ENCODE measurements at places on chromosomes 5 and 9. TPM values are rescaled to one million over a fixed set of nuclear protein-coding genes. Genes with fewer than 3 reads are reported as not detected.

- DNase-seq: no peak
Observed at GRCh38 chr9:112887381-112887780, 3.3 kb downstream of the SLC46A2 start.

PCDHB13 gene
- total RNA-seq: 5.9 TPM

FANCG gene
- 13.8 TPM for total RNA-seq

DNA sequence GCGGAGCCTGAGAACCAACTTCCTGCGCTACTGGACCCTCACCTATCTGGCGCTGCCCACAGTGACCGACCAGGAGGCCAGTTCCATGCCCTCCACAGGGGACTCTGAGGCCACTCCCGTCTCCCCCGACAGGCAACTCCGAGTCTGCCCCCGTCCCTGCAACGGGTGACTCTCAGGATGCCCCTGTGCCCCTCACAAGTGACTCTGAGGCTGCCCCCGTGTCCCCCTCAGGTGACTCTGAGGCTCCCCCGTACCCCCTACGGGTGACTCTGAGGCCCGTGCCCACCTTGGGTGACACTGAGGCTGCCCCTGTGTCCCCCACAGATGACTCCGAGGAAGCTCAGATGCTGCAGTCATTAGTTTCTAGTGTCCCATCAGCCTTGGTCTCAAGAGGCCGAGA, 25.1 kb downstream of the CEL start:
- peak; percentile 35 for DNase-seq

GRCh38 chr9:4743131-4743875, 2.3 kb upstream of the AK3 start:
- DNase-seq: no peak

CAMK4 gene
- total RNA-seq: 4.7 TPM

- DNase-seq: peak; percentile 94
Observed at GRCh38 chr5:150303660-150304386, 1.1 kb upstream of the ARSI start.

GRCh38 chr5:101424530-101425175, 521.6 kb upstream of the ST8SIA4 start:
- DNase-seq: no peak

ENHO gene
- 0.22 TPM for total RNA-seq

GRCh38 chr5:75948438-75948837, 134.7 kb upstream of the SV2C start:
- no peak for DNase-seq

DNA sequence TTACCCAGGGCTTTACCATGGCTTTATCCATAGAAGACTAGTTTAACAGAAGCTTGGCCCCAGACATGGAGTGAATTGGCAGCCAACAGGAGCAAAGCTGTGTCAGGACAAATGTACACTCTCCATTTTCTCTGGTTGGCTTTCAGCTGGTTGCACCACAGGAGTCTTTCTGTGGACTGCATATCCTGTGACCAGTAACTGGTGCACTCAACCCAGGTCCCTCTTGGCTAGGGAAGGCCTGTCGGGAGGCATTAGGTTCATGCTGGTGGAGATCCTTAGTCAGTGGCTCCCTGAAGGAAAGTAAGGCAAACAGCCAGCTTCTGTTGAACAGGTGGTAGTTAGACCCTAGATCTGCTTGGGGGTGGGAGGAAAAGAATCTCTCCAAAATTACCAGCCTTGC, 146.9 kb upstream of the TLX3 start:
- no peak for DNase-seq

GLRA1 gene
- total RNA-seq: not detected

GRCh38 chr5:177610131-177610769, 10.3 kb downstream of the B4GALT7 start:
- no peak for DNase-seq

PRRX2 gene
- total RNA-seq: 1.8 TPM

CYLC2 gene
- not detected for total RNA-seq
